ENCODE measurements at places on chromosomes 5 and 9.

GRCh38 chr5:17089690-17090089 lies 127.7 kb upstream of the BASP1 start:
- peak; percentile 47 for DNase-seq

DNA sequence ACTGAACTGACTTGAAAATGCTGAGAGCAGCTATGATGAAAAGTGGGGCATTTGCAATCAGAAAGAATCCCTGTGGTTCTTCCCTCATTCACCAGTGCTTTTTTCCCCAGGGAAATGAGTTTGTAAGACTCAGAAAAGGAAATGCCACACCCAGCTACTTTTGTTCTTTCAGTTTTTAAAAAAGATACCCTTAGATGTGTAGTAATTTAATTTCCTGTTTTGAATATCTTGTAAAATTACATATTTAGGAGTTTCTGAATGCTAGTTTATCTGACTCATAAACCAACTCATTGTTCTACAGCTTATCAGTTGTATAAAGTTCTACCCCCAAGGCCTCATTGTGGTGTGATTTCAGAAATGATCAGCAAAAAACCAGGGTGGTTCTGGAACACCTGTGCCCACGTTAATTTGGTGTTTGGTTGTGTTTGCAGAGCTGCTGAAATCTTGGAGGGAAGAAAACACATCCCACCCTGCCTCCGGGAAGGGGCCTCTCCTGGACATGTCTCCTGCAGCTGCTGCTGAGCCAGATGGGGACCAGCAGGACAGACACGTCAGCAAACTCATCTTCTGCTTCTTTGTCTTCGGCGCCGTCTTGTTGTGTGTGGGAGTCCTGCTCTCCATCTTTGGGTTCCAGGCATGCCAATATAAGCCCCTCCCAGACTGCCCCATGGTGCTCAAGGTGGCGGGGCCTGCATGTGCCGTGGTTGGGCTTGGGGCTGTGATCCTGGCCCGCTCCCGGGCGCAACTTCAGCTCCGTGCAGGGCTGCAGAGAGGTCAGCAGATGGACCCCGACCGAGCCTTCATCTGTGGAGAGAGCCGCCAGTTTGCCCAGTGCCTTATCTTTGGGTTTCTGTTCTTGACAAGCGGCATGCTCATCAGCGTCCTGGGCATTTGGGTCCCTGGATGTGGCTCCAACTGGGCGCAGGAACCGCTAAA lies 2.8 kb downstream of the TMEM171 start:
- DNase-seq: peak; percentile 76

- no peak for DNase-seq
Measured at GRCh38 chr5:179337796-179338676, 7.2 kb downstream of the ADAMTS2 start.

GRCh38 chr9:73613092-73613701 lies 461.5 kb downstream of the ANXA1 start:
- no peak for DNase-seq

DNA sequence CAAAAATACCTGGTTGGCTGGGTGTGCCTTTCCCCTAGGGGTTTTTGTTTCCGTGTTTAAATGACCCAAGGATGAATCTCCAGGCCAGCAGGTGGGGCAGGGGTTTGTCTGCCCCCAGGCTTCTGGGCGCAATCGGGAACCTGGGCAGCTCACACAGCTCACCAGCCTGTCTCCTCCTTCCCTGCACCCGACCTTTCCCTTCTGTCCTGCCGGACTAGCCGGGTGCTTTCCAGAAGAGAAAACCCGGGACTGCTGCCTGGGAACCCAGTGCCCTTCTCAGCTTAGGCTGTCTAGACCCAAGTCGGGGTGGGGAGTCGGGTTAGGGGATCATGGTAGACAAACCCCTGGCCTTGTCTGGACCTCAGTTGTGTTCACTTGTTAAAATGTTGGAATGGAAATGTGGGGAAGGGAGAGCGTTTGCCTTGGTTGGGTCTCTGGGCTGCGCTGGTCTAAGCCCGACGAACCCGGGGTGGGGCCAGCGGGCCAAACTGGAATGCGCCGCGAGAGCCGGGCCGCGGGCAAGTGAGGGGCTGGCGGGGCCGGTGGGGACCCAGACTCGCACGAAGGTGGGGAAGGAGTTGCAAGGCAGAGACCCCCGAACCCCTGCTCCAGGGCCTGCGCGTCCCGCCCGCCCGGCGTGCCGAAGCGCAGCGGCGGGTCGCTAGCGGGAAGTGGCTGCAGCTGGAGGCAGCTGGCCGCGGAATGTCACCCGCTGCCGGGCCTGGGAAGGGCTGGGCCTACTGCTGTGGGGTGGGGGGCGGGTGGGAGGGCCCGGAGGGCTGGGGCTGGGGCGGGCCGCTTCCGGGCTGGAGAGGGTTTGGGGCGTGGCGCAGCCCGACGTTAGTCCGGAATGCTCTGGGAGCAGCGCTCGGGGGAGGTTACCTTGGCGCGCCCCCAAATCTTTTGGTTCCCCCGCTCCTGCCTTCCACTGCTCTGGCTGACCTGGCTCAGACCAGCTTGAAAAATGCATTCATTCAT lies 84.6 kb downstream of the DAB2IP start:
- DNase-seq: no peak

DNA sequence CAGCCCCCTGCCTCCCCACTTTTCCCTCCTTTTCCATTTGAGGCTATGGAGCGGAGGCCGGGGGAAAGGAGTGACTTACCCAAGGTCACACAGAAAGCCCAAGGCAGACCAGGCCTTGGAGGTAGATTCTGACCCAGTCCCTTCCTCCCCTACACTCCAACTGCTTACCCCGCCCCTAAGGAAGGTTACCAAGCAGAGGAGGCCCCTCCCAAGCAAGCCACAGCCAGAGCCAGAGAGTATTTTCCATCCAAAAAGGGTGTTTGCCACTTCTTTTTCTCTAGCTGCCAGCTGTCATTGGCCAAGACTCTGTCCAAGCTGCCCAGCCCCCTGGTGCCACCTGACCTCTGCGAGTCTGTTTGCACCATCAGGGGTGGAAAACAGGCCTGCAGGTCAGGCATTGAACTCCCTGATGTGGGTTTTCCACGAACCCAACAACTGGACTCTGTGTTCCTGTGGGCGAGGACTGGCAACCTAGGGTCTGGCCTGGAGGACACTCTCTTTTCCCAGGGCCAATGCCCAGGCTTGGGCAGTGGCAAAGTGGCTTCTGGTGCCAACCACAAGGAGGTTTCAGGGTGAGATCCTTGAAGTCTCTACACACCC lies 6.3 kb upstream of the ASS1 start:
- DNase-seq: no peak

DNA sequence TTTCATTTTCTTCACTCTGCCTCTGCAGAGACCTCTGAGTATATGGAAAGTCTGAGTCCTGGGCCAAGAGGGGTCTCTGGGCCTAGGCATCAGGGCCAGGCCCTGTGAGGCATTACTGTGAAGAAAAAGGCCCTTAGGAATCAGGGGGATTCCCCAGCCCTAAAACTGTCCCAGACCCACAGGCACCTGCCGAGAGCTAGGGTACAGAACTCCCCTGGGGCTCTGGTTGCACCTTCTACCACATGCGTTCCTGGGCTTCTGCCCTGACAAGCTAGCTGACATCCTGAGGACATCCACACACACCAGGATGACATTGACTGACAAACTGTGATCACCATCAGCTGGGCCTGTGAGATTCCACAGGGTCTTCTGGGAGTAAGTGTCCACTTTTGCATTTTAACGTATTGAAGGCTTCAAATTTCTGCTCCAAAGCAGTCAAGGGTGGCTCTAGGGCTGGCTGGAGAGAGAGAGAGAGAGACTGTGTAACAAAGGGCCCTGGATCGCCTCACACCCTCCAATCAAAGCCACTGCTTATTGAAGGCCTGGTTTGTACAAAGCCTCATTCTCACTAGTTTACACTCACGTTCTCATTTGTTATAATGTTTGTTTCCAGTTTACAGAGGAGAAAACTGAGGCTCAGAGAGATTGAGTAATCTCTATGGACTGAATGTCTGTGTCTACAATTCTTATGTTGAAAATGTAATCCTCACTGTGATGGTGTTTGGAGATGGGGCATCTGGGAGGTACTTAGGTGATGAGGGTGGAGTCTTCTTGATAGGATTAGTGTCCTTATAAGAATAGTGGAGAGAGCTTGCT lies 45.1 kb downstream of the TGFBI start:
- no peak for DNase-seq

- no peak for DNase-seq
Measured at GRCh38 chr9:2624051-2624682, 2.6 kb downstream of the VLDLR start.

GRCh38 chr5:96636046-96636445 lies 26.1 kb upstream of the CAST start:
- DNase-seq: no peak

DNA sequence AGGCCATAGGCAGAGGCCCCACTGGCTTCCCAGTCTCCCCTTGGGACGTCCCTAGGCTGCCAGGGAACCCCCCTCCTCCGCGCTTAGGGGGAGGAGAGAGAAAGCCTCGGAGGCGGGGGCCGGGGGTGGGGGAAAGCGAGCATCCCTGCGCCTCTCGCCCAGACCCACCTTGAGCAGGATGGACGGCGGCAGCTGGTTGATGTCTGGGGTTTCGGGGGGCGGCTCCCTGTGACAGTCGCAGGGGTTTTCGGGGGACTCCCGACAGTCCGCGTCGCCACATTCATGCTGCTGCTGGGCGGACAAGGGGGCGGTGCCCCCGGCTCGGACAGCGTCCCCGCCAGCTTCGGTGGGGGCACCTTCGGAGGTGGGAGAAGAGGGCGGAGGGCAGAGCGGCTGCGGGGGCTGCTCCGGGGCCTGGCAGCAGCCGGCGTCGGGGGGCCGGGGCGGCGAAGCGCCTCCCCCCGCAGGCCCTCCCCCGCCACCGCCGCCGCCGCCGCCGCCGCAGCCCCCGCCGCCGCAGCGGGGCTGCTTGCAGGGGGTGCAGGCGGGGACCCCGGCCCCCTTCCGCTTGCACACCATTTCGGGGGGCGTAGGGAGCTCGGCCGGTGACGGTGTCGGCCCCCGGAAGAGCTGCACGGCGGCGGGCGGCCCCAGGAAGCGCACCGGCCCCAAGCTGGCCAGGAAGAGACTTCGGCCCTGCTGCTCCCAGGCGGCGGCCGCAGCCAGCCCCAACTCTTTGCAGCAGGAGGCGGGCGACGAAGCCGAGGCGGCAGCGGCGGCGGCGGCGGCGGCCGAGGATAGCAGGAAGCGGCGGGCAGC lies 1.2 kb downstream of the FBXL17 start:
- peak; percentile 50 for DNase-seq

DNA sequence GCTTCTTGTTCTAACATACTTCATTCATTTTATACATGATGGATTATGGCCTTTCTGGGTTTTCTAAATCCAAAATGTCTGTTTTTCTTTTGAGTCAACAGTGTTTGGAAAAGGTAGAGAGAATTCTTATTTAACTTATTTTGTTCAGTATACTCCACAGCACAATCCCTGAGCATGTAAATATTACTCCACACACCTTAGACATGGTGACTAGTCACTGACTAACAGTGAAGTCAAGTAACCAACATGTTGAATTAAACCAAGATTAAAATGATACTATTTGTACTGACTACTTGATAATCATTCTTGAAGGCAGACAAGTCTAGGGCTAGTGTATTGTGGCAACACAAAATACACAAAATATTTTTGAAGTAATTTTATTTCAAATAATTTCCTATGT lies 55.0 kb downstream of the HAPLN1 start:
- no peak for DNase-seq

GRCh38 chr9:32968101-32969011 lies 33.1 kb downstream of the APTX start:
- peak; percentile 34 for DNase-seq

Data from foreskin fibroblast (primary cell).